H54 (cell line): ENCODE measurements at places on chromosomes 1 and 21.
A peak's percentile ranks its signal among the peaks of the same experiment; 100 is the strongest.

DNA sequence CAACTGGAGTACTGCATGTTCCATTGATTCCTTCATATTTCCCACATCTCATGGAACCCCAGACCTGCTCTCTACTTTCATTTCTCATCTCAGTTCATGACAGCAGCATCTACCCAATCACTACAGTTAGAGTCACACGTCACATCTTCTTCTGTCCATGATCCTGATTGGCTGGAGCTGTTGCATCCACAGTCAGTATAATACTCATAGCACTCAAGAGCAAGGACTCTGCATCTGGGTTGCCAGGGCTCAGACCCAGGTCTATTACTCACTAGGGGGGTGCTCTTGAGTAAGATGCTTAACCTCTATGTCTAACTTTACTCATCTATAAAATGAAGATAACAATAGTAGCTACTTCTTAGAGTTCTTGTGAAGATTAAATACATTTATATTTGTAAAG lies 4.4 kb upstream of the XPR1 start:
- DNase-seq, result no peak

DNA sequence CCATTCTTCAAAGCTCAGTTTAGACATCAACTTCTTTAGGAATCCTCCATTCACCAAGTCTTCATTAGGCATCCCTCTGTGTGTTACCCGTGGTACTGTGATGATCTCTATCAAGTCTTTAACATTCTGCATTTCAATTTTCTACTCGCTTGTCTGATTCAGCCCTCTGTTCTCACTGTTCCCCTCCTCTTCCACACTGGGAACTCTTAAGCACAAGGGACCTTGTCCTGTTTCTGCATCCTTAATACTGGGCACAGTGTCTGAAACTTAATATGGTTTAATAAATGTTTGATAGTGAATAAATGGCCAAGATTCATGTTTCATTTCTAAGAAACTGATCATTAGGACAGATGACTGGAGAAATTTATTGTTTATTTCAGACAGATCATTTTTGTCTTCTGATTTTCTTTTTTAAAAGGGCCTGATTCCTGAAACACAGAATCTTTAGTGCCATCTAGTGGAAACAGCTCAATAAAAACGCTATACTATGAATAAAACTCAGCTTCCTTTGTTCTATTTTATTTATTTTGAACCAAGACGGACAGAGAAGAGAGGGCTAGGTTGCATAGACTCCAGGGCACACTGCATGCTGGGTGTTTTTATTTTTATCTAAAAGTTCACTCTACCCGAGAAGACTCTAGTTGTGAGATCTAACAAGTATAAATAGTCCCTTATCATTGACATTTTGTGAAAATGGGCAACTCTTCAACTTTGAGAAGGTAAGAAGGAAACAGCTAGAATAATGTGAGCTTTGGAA lies 7.0 kb upstream of the TRIM45 start:
- peak; percentile 19 for DNase-seq

DNA sequence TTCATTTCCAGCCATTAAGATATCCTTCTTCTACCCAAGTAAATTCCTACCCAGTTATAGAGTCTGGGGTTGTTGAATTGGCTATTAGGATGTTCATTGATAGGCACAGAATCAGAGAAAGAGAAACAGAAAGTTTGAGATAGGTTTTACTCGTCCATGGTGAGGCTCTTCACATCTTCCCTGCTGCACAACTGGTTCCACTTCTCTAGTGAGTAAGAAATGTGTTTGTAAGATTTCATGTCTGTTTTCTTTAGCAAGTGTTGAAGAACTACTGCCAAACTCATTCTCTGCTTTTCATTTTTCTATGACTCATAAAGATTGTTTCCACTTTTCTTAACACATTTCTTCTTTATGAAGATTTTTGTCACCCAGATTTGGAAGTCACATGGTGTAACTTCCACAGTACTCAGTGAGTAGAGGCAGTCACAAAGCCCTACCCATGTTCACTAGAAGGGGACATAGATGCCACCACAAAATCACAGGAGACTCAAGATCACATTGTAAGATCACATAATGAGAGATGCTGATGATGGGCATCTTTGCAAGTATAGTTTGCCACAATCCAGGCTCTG lies 152.3 kb downstream of the SNX7 start:
- DNase-seq, result no peak

- DNase-seq, result no peak
Measured at GRCh38 chr1:167289966-167290365, 69.3 kb downstream of the POU2F1 start.

DNA sequence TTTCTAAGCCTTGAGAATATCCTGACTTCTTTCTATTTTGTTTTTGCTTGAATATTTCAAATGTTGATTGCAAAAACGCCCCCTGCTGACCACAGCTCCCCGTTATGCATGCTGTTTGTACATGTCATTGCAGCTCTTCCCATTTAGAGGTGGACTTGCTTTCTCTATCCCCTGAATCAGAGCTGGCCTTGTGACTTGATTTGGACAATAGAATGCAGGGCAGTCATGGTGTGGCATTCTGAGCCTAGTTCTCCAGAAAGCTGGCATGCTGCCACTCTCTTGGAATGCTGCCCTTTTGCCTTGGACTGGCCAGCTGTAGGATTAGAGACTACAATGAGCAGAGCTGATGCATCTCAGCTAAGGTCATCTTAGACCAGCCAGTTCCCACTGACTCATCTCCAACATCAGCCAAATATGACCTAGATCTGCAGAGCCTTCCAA lies 1561.5 kb downstream of the MRPL39 start:
- peak; percentile 1 for DNase-seq

GRCh38 chr1:7008975-7009740 lies 223.9 kb downstream of the CAMTA1 start:
- DNase-seq, result no peak

DNA sequence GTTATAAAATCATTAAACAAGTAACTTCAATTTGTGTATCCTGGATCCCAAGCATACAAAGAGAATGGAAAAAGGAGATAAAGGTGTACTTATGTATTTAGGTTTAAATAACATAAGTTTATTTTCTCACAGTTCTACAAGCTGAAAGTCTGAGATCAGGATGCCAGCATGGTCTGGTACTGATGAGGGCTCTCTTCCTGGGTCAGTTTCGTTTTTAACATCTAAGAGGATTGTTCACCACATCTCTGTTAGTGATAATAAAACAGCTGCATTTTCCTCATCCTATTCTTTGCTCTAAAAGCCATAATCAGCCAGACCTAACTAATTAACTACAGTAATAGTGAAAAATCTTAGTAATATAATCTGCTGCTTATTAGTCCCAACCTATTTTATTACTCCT lies 5.2 kb downstream of the EGLN1 start:
- DNase-seq, result no peak
